Activated naive CD4-positive, alpha-beta T cell (primary cell): ENCODE measurements at places on chromosomes 11 and 22.

DNA sequence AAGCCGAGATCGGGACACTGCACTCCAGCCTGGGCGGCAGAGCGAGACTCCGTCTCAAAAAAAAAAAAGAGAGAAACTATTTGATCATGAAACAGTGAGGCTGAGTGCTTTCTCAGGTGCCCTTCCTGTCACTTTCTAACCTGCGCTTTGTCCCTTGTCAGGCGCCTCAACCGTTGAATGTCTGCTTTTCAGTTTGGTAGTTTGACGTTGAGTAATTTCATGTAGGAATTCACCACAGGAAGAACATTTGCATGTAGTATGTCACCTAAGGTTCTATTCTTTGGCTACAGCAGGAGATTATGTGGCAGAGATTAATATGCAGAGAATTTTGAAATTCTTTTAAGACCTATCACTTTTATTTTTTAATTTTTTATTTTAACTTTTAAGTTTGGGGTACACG is 57.2 kb downstream of the PPFIA1 start:
- DNase-seq: no peak

DNA sequence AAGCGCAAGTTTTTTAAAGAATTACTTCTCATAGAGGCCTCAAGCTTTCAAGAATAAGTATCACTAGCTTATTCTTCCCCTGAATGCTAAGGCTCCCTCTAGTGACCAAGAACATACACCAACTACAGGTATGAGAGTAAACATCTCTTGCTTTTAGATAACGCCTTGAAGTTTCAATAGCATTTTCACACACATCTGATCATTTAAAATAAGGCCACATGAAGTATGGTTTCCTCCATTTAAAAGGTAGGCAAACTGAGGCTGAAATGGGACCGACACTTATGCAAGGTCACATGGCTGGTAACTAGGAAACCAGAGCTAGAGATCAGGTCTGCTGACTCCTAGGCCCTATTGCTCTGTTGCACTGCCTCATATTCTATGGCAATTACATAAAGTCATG is 66.5 kb downstream of the CCDC34 start:
- no peak for DNase-seq

DNA sequence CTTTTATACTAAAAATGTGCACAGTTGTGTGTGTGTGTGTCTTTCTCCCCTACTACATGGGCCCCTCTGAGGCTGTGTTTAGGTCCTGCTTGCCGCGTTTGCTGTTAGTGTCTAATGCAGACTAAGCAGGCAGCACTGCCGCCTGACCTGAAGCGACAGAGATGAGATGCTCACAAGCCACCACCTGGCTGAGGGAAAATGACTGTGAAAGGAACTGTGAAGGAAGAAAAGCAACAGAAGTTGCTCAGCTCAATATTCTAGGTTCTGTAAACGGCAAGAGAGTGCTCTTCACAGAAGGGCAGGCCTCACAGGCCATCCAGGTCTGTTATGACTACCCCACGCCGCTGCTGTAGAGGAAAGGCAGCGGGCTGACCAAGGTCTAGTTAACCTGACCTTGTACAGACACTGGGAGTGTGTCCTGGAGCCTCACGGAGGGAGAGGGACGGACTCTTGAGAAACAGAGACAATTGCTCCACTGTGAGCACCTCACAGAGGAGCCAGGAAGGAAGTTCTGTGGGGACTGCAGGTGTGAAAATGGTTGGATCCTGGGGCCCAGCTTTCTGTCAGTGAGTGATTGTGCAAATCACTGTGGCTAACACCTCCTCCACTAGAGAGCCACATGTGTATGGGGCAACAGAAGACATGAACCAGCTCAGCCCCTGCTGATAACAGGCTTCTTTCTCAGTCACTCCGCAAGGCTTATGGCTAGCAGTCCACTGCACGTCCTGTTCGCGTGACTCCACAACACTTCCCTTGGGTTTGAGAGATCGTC is 31.3 kb upstream of the YPEL1 start:
- DNase-seq: no peak

GRCh38 chr11:128323381-128323780 is 264.0 kb downstream of the ETS1 start:
- no peak for DNase-seq

DNA sequence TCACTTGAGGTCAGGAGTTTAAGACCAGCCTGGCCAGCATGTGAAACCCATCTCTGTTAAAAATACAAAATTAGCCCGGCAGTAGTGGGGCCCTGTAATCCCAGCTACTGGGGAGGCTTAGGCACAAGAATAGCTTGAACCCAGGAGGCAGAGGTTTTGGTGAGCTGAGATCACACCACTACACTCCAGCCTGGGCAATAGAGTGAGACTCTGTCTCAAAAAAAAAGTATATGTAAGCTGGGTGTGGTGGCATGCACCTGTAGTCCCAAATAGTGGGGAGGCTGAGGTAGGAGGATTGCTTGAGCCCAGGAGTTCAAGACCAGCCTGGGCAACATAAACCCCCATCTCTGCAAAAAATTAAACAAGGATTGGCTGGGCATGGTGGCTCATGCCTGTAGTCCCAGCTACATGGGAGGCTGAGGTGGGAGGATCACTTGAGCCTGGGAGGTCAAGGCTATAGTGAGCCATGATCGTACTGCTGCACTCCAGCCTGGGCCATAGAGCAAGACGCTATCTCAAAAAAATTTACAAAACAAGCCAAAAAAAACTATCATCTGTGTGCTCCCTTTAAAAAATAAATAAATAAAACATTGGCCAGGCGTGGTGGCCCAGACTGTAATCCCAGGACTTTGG is 10.8 kb downstream of the CRKL start:
- DNase-seq: no peak

GRCh38 chr11:126839496-126839895 is 161.1 kb downstream of the KIRREL3 start:
- DNase-seq: no peak

GRCh38 chr11:78606667-78607066 is 32.0 kb upstream of the NARS2 start:
- DNase-seq: no peak

- no peak for DNase-seq
These were observed 69.1 kb upstream of the ADSL start for GRCh38 chr22:40276996-40277823.

- DNase-seq: no peak
These were observed 63.3 kb downstream of the PRMT3 start for GRCh38 chr11:20450829-20451228.

DNA sequence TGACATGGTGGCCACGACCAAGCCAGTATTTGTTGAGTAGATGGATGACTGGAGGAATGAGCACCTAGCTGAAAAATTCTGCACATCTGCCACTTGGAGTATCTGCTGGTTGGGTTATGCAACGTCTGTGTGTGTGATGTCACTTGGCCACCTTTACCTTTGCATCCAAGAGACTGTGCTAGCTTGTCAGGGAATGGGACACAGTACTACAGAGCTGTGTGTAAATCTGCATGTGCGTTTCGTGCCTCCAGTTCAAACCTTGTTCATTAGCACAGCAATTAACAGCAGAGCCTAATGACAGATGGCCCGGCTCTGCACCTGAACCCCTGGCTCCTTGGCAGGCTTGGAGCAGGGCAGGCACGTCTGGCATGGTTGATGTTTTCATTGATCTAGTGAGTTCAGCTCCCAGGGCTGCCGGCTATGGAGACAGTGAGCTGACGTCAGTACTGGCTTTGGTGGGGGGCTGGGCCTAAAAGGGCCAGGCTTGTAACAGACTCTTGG is 188.4 kb upstream of the NAV2 start:
- DNase-seq: no peak

DNA sequence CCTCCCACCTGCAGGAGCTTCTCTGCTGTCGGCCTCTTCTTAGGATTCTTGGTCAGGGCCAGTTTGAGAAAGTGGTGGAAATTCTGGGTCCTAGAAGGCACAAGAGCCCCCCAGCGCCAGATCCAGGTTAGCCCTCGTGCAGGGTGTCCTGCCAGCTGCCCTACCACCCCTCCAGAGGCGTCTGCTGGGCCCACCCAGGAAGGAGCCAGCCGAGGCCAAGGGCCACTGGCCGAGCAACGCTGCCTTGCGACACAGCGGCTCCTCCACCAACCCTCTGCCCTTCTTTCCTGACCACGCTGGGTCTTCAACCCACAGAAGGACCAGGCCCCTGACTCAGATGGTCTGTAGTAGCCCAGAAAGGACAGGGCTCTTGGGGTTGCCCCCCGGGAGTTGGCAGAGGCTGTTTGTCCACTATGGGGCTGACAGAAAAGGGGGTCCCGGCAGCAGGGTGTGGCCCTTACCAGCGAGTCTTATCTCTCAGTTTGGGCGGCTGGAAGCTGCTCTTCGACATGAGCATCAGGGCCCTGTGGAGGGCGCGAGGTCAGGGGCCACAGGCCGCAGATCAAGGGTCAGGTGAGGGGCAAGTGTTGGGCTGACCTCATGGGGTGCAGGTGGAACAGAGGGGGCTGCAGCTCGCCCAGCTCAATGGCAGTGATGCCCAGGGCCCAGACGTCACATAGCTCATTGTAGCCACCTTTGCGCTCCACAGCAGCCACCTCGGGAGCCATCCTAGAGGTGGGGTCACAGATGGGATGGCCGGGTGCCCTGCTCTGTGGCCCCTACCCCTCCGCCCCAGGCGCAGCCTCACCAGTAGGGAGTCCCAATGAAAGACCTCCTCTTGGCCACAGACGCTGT is 2.5 kb downstream of the MAP4K2 start:
- DNase-seq: no peak

DNA sequence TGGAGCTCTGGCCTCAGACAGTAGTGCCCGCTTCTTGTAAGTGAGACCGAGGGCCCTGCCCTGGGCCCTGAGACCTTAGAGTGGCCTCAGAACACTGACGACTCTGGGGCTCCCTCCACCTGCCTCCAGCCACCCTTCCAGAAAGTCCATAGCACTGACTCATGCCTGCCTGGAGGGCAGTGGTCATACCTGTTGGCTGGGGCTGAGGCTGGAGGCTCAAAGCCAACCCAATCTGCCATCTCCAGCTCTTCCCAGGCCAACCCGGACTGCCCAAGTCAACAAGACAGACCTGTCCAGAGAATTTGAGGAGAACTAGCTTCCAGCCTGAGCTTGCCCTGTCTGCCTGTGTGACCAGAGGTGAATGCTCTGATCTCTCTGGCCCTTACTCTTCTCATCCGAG is 66.9 kb upstream of the TTLL12 start:
- DNase-seq: no peak

DNA sequence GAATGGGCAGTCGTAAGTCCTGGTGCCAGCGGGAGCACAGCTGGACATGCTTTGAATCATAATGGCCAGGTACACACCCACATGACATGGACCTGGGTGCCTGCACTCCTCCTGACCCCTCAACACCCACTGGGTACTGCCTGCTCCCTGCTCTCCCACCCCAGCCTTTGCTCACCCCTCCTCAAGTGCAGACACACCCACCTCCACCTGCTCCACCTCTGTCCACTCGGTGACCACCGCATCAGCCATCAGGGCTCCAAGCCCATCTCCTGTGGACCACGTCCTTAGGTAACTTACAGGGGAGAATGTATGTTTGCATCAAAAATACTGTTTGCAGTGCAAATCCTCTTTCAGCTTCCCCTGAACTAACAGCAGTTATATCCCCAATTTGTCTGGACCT is 214.6 kb downstream of the BRD1 start:
- DNase-seq: no peak

DNA sequence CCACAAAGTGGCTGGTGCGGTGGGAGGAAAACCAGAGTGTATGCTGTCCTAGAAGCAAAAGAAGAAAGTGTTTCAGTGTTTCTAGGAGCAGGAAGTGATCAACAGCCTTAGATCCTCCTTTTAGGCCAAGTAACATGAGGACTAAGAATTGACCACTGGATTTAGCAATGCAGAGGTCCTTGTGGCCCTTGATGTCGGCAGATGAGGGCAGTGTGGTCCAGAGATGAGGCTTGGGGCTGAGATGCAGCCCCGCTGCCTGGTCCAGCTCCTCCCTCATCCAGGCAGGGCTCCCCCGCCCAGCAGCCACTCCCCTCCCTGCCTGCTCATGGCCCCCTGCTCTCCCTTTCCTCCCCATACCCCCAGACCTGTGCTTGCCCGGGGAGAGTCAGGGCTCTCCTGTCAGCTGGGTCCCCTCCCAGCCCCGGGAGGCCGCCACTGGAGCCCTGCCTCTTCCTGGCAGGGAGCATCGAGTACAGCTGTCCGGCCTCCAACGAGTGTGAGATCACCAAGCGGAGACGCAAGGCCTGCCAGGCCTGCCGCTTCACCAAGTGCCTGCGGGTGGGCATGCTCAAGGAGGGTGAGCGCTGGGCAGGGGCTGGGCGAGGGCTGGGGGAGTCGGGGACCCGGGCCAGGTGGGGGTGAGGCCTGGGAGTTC is 3.7 kb downstream of the TRMT112 start:
- DNase-seq: no peak

- no peak for DNase-seq
These were observed 711 bp upstream of the PACSIN2 start for GRCh38 chr22:43015677-43016042.

DNA sequence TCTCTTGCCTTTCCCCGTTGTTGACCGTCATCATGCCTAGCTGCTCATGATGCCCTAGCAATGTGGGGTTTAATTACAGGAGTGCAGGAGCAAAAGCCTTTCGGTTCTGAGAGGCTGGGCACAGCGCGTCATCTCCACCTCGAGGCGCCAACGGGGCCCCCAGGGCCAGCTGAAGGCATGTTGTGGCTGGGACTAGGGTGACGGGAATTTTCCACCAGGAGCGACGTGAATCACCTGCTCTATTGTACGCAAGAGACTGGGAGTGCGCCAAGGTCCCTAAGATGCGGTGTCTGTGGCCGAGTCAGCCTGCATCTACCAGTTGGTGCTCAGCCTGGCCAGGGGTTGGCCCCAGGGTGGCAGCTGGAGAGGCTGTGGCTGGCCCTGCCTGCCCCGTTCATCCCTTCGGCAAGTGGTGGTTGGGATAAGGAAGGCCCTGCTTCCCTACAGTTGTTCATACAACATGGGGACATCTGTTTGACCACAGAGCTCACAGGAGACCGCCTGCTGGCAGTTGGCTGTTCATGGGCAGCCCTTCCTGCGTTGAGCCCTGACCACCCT is 1175.6 kb downstream of the BRD1 start:
- DNase-seq: no peak

DNA sequence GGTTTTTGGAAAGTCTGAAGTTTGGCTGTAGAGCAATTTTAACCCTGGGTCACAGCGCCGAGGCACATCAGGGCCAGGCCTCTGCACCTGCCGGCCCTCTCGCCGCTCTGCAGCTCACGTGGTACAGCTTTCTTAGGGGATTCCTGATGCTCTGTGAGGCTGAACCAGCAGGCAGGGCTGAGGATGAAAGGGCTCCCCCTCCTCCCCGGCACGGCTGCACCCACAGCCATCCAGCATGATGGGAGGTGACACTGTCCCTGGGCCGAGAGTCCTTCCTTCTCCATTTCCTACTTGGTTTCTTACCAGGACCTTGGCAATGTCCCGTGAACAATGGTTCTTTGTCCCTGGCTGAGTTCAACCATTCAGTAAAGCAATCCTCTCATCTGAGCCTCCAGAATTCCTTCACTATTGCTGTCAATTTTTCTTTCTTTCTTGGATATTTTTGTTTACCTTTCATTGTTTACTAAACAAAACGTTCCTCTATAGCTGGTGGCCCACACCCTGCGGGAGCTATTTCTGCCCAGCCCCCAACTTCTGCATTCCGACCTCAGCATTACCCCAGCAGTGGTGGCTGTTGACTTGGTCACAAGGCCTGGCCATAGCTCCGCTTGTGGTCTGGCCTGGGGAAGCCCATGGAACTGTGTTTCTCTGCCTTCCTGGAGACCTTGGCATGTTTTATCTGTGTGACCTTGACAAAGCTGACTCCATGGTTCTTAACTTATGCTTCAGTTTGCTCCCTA is 172.8 kb upstream of the B3GAT1 start:
- no peak for DNase-seq
